ENCODE measurements at places on chromosomes 16 and 17.

DNA sequence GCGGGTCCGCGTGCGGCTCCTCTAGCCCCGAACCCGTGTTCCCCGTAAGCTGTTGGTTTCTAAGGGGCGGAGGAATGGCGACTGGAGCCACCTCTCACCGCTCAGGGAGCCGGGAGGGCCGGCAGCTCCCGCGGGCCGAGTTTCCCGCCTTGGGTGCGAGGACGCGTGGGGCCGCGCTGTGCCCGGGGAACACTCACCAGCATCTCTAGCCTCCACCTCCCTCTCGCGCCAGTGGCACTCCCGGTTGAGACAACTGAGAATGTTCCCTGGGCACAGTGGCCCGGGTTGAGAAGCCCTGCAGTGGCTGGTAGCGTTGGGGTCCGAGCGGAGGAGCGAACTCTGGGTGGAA lies 560 bp downstream of the TELO2 start:
- DNase-seq = no peak

DNA sequence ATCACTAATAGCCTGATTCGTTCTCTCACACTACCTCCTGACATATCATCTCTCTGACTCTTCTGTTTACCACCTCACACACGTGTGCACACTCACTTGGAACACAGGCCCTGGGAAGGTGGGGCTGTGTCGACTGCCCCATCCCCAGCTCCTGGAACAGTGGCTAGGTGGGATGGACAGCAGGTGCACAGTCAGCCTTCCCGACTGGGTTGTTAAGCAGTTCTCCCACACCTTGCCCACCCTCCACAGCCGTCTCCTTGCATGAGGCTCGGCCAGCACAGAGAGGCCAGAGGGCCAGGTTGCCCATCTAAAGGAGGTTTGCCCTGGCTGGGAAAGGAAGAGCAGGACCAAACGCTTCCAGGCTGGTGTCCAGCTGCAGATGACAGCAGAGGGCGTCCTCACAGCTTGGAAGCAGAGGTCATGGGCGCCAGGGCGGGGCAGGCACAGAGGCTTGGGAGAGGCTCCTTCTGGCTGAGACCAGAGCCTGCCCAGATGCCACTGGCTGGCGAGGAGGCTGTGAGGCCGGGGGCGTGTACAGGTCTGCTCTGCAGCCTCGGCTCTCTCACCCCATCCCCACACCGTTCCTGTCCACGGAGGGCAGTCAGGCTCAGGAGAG lies 92.8 kb downstream of the AMFR start:
- DNase-seq = no peak

GRCh38 chr16:6969594-6969993 lies 363.1 kb upstream of the RBFOX1 start:
- DNase-seq = no peak

DNA sequence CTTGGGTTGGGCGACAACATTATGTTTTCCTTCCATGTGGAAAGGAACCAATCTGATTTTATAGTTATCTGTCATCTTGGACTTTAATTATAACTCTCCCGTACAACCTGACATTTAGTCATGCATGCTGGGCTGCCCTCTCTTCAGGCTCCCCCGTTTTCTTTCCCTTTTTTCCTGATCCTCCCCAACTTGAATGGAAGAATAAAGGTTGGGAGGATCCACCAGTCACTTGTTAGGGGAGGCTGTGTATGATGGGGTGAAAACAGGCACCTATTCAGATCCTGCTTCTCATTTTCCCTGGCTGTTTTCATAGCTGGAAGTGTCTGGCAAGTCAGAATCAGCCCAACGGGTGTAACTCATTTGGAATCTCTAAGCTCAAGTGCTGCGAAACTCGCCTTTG lies 267.2 kb upstream of the SALL1 start:
- no peak for DNase-seq

GRCh38 chr16:10862438-10862837 lies 14.6 kb upstream of the CIITA start:
- DNase-seq = no peak

- DNase-seq = no peak
Observed at GRCh38 chr16:85215478-85216118, 103.3 kb upstream of the CIBAR2 start.

DNA sequence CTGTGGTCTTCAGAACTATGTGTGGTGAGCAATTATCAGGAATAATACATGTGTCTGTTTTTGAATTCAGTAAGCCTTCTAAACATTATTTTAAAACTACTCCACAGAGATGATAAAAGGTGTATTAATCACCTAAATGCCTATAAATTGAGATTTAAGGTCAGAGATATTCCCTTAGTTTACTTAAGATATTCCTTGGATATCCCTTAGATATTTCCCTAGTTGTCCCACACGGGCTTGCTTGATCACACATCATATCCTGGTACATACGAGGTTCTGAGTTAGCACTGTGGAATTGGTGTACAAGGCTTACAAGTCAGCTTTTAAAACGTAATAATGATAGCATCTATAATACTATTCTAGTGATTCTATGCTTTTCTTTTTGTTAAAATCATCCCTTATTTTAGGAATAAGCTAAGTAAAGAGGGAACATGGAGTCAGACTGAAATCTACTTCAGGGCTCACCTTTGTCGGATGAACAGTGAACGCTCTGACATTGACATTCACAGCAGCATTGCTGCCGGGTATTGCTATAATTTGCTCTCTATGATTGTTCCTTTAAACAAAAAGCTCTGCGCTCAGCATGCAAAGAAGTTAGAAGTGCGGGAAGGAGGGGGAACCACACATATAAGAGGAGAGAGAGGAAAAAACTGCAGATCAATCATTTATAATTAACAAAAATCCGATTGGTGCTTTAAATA lies 136.5 kb downstream of the SKAP1 start:
- DNase-seq = no peak

DNA sequence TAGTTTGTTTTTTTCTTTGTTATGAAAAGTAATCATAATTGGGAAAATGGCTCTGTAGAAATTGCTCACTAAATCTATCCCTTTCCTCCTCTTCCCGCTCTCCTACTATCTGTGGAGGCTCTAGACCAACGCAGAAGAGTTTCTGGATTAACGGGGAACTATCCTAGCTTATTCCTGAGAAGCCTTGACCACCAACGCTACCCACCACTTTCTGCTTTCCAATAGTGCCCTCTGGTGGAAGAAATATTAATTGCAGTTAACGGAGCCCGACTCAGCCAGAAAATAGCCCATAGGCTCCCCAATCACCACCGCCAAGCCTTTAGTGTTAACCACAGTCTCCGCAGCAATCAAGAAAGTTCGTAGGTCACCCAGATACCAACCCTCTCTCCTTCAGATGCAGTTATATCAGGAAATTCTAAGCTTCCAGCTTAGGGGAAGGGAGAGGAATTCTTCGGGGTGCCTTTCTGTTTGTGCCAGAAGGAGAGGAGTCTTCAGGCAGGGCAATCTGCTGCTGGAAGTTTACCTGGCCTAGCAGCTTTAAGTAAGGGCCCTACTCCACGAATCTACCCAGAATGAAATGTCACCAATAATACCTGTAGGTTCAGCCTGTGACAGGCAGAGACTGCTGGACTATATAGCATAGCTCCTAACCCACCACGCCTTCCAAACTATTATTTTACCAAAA lies 23.0 kb upstream of the NSRP1 start:
- peak; percentile 23 for DNase-seq

GRCh38 chr16:31006589-31006988 lies 3.8 kb downstream of the STX1B start:
- DNase-seq = no peak

GRCh38 chr17:61338000-61338798 lies 61.4 kb upstream of the TBX2 start:
- DNase-seq = no peak

DNA sequence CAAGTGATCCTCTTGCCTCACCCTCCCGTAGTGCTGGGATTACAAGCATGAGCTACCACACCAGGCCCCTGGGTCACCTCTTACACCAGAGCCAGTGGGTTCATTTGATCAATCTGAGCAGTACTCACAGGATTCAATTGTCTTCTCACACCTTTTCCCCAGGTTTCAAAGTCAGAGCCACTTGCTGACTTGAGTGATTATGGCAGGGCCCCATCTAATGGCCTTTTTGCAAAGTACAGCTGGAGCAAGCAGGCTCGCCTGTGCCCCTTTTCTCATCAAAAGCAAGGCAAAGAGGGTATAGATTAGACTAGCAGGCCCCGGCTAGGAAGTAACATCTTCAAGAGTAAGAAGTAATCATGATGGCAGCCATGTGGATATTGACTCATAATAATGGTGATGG lies 114.8 kb upstream of the NOL11 start:
- DNase-seq = peak; percentile 68

GRCh38 chr17:64994781-64995538 lies 61.6 kb downstream of the GNA13 start:
- no peak for DNase-seq

DNA sequence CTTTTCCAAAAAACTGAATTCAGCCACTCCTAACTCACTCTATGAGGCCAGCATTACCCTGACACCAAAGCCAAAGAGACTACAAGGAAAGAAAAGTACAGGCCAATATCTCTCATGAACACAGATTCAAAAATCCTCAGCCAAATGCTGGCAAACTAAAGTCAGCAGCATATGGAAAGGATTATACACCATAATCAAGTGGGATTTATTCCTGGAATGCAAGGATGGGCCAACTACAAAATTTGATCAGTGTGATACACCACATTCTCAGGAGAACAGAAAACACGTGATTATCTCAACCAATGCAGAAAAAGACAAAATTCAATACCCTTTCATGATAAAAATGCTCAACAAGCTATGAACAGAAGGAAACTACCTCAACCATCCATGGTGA lies 7.7 kb upstream of the AATK start:
- DNase-seq = no peak

GRCh38 chr17:49090878-49091594 lies 41.5 kb upstream of the B4GALNT2 start:
- no peak for DNase-seq

DNA sequence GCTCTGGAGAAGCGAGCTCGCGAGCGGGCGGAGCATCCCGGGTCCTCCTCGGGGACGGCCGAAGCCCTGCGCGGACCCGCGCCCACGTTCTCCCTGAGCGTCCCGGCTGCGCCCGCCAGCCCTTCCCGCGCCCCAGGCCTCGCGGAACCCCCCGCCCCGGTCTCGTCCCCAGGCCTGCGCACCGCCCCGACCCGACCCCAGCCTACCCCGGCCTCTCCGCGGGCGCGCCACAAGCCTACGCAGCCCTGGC lies 159 bp downstream of the USP36 start:
- DNase-seq = no peak

- no peak for DNase-seq
Observed at GRCh38 chr16:89123831-89124100, 30.1 kb downstream of the ACSF3 start.

Measured in DMS153 (cell line).